ENCODE measurements at places on chromosomes 2 and 18.

DNA sequence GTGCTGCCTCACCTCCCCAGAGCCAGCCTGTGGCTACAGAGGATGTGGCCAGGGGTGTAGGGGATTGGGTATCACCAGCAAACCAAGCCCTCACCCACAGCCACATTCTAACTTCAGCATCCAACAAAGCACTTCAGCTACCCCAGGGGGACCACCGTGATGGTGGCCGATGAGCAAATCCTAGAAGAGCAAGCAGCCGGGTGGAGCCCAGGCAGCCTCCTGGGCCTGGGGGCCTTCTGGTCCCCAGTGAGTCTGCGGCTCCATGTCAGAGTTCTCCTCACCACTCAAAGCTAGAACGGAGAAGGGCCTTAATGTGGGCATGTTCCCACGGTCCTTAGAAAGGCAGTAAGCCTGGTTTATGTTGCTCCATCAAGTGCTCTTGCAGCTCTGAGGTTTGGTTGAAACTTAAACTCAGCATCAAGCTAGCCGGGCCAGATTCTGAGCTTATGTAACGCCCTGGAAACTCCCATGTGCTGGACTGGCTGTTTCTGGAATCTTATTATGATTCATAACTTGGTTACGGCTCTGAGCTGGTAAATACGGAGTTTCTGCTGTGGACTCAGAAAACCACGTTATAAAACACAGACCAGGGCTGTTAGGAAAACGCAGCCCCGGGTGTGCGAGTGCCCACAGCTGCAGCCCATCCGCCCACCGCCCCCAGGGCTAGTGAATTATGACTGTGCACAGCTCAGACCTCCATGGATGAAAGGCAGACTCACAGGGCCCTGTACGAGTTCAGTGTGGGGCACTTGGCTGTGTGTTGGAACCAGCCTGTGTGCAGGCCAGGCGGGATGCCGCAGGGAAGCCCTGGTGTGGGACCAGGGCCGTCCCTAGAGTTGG, 99.8 kb downstream of the SEPTIN10 start:
- no peak for DNase-seq

- DNase-seq, result no peak
Measured at GRCh38 chr2:178415979-178416378, 35.0 kb downstream of the PRKRA start.

DNA sequence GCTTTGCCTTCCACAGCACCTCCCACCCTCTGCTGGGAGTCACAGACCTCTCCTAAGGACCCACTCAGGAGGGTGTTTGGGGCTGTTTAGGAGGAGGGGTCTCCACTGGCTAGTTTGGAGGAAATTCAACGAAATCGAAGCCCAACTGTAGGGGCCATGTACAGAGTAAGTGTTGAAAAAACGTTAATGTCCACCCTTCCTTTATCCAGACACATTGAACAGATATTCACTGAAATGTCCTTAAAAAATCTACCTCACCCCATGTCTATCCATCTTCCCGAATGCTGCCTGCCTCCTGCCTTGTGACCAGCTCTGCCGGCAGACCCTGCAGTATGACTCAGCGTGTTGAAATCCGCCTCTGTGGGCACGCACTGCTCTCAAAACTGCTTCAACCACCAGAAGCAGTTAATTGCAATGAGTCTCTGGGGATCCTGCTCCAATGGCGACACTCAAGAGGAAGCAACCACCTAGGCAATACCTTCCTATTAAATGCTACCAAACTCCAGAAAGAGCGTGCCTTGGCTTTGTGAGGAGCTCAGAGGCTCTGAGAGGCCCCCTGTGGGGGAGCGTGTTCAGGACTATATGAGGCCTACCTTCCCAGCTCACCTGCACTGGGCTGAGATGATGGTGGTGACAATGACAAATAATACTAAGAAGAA, 61.4 kb upstream of the RTN4 start:
- no peak for DNase-seq

GRCh38 chr2:123521854-123522253, 503.2 kb upstream of the CNTNAP5 start:
- DNase-seq, result no peak

DNA sequence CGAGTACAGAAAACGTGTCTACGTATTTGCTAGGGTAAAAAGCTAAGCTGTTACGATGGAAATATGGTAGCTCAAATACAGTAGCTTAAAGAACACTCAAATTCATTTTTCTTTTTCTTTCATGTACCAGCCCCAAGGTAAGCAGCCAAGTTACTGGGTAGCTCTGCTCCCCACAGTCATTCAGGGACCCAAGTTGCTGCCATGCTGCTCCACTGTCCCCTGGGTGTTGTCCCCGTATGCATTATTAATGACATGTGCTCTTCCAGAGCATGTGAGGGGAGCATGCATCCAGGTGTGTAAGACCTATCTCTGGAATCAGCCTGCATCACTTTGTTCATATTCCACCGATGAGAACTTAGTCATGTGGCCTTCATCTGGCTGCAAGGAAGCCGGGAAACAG, 105.1 kb upstream of the SP3 start:
- DNase-seq, result no peak

DNA sequence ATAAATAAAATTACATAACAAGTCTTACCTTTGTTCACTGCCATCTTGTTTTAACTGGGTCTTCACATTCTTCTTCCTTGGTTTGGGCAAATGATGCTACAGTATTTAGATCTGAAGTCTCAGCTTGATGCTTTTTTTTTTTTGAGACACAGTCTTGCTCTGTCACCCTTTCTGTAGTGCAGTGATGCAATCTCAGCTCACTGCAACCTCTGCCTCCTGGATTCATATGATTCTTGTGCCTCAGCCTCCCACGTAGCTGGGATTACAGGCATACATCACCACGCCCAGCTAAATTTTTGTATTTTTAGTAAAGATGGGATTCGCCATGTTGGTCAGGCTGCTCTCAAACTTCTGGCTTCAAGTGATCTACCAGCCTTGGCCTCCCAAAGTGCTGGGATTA, 53.2 kb upstream of the MAT2A start:
- DNase-seq, result no peak

DNA sequence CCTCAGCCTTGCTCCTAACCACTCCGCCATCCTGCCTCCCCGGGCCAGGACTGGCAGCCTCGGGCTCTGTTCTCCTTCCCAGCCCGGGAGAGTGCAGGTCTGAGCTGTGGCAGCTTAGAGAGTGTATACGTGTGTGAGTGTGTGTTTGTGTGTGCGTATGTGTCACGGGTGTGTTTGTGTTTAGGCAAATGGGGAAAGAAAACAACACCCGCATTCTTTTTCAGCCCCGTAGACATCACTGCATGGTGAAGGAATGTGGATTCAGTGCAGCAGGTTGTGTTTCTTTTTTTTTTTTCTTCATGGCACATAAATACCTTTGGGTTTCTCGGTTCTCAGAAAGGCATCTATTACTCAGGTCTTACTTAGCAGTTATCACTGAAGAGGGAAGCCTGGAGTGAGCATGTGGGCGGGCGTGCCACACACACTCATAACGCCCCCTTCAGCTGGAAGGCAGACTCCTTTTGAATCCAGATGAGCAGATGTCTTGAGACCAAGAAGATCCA, 44.2 kb downstream of the GLI2 start:
- DNase-seq, result no peak

DNA sequence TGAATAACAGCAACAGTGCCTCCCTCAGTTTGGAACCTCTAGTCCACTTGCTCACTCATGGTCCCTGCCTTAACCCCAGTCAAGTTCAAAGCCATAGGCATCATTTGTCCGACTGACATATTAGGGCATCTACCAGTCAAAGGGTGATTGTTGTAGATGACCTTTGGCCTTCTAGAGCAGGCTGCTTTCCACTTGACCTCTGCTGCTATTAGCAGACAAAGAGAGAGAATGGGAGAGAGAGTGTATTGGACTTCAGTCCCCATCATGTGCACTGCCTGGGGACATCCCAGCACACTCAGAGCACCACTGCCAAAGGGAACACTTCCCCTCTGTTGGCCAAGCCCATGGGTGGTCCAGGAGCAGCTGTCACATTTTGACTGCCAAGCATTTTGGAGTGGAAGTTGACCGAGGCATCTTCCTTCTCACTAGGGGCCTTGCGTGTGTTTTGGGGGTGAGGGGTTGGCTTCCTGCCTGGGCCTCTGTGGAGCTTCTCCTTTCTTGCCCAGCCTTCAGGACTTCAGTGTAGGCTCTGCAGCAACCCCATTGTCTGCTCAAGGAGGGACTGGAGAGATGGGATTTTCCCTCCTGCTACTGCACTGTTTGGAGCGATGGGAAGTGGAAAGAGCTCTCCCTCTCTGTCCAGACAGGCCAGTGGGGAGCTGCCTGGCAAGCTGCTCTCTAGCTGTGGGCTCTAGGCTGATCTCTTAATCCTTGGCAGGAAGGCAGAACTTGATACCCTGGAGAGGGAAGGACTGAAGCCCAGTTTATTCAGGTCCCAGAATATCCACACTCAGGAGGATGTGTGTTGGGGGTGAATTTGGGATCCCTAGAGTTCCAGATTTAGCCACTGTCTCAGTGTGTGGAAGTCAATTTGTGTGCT, 68.1 kb downstream of the TMEM247 start:
- DNase-seq, result no peak

DNA sequence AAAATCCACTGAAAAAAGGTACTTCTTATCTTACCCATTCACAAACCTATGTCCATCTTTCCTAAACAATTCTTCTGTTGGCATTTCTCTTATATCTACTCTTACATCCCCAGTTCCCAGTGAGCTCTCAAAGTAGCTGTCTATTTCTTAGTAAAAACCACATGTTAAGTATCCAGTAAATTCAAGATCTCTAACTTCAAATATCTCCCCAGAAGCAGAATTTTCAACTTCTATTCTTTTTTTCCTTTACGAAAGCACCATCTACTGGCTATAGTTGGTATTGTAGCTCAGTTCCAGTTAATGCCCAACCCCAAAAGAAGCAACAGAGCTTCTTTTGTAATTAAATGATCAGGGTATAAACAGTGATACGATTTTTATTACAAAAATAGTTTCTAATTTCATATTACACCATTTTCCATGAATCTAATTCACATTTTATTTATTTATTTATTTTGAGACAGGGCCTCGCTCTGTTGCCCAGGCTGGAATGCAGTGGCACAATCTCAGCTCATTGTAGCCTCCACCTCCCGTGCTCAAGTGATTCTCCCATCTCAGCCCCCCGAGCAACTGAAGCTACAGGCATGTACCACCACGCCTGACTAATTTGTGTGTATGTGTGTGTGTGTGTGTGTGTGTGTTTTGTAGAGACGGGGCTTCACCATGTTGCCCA, 28.5 kb downstream of the HRH4 start:
- no peak for DNase-seq

DNA sequence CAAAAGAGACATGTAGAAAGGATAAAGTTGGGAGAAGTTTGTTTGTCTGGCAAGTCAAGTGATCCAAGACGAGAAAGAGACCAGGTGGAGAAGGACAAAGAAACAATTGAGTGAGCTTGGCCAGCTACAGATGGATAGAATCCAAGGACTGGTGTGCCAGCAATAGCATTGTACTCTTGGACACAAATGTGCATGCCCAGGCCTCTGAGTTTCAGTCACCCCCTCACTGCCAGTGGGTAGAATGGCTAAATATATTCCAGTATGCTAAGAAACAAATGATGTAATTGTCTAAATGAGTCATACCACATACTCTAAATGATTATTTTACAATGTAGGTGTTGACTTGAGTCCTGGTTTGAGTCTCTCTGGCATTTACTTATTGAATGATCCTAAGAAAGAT, 881.3 kb downstream of the LRRTM4 start:
- no peak for DNase-seq

DNA sequence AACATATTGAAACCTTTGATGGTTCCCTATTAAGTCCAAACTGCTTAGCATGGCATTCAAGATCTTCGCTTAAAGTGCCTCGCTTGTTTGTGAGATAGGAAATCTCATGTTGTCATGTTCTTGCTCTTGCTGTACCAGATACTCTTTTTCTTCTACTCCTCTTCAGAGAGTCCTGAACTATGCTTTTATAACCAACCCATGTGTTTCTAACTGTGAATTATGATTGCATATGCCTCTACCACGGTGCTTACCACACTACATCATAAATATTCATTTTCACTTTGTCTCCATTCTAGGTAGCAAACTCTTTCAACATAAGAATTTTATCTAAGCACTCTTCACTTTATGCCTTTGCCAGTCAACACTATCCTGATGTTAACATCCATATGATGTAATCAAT, 23.6 kb downstream of the STAT4 start:
- no peak for DNase-seq

GRCh38 chr2:196473617-196474016, 165.9 kb upstream of the CCDC150 start:
- no peak for DNase-seq

DNA sequence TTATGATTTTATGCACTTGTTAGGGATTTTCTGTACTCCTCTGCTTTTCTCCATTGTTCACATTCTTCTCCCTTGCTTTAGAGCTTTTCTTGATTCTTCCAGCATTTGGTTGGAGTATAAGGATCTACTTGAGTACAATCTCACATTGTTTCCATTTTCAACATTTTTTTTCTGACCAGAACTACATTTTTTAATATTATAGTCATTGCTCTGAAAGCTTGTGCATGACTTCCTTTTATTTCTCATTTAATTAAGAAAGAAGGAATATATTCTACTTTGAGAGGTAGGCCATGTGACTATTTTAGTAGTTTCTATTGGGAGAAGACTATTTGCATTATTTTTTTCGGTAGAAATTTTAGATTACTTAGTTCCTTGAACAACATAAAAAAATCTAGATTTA, 200.4 kb downstream of the TMEM247 start:
- no peak for DNase-seq

GRCh38 chr2:85976106-85976920, 87.5 kb upstream of the ST3GAL5 start:
- no peak for DNase-seq

DNA sequence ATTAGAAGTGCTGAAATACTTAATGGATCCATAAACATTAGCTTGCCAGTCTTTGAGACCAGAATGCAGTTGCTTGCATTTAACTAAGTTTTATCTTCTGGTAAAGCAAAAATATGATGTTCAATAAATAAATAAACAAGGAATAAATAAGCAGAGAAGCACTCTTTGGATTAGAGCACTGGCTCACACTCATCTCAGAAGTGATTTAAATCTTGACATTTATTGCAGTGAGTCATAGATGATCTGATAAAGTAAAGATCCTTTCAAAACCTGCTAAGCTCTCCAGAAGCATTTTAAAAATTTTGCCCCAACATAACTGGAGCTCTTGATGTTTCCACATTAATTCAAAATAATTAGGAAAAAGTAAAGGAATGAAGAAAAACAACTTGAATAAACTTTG, 66.8 kb downstream of the KYNU start:
- no peak for DNase-seq

DNA sequence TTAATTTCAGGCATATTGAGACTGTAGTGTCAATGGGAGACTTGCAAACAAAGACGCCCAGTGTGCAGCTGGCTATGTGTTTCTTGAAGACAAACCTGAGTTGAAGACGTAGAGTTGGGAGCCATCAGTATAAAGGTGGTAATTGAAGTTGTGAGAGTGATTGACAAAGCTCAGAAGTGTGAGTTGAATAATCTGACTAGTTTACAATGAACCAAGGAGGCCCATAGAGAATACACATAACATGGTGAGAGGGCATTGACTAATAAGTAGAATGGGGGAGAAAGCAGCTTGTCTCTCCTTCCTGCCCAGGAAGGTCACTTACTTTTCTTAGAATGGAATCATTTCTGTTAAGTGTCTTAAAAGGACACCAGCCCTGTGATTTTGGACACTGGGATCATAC, 14.1 kb downstream of the SP110 start:
- DNase-seq, result no peak

- no peak for DNase-seq
Measured at GRCh38 chr2:129812071-129812470, 167.4 kb upstream of the RAB6C start.

Data from activated naive CD4-positive, alpha-beta T cell treated with Interleukin-2 at 50 U/mL for 16 hours (primary cell).